ENCODE measurements at places on chromosomes 1 and 21.

DNA sequence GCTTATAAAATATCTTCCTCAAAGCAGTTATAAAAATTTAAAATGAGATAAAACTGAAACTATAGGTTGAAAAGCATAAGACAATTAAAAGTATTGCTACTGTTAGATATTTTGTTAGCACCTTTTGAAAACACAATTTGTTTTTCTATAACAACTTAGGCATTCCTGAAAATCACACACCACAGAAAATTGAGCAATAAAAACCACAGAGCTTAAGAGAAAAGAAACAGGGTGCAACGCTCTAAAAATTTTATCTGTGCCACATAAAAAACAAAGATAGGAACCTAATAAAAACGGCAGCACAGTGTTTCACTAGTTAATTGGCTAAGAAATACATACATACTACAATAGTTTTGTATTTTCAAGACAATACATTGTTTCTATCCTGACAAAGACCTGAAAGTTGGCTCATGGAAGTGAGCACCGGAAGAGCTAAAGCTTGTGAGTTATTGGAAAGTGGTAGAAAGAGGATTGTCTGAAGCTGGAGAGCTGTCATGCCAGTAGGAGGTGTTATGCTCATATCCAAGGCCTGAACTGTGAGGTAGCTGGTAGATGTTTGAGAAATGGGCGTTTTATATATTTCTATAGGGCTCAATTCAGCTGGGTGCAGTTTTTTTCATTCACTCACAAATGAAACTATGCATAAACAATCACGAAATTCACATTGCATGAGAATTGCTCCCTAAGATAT is 45.8 kb downstream of the RGS7 start:
- no peak for DNase-seq

DNA sequence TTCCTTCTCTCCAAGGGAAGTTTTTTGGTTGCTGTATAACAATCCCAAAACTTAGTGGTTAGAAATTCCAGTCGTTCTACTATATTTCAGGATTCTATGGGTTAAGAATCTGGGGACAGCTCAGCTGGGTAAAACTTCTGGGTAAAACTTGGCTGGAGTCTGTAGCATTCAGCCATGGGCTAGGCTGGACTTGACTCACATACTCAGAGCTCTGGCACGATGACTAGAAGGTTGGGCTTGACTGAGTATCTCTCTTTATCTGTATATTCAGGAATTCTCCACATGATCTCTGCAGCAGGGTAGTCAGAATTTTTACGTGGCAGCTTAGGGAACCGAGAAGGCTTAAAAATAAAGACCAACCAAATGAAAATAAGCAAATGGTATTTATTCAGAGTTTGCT is 28.2 kb upstream of the HRNR start:
- no peak for DNase-seq

- no peak for DNase-seq
Observed at GRCh38 chr1:9128166-9128519, 759 bp downstream of the GPR157 start.

DNA sequence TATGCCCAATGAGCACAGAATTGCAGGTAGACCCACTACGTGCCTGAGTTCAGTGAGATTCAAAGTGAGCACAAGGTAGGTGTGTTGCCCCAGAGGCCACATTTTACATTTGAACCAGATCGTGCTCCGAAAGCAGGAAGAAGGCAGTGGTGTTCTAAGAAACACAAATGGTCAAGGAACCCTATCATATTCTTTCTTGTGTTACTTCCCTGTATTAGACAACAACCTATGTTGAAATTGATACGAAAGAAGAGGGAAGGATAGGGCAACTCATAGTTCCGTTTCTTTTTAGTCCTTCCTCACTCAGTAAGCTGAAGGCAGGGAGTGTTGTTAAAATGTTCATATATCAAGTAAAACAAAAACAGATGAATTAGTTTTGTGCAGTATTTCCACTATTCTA is 33.9 kb downstream of the OLFML2B start:
- no peak for DNase-seq

DNA sequence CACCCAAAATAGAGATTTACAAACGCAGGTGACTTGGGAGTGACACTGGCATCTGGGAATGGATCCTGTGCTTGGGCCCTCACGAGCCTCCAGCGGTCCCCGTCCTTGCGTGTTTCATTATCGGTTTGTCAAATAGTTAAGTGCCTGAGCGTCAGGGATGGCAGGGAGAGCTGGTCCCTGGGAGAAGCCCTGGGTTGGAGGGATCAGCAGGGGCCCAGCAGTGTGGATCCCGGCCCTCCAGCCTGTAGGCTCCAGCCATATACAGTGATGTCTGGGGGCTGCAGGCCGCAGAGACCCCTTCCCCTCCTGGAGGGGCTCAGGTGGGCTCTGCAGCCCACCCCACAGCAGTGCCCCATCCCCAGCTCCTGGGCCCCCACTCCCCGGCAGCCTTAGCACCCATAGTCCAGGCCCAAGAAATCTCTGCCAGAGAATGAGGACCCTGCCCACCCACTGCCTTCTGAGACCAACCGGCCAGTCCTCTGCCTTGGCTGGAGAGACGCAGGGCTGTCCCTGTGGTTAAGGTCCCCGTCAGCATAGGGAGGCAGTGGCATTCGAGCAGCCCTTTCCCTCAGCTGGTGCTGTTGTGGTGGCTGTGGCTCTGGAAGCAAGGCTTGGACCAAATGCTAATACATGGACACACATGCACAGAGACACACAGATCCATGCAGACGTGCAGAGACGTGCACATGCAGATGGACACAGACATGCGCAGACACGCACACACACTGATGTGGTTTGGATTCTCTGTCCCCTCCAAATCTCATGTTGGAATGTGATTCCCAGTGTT is 2.4 kb upstream of the SLC19A1 start:
- no peak for DNase-seq

GRCh38 chr1:30803562-30803961 is 46.0 kb upstream of the LAPTM5 start:
- no peak for DNase-seq

GRCh38 chr1:209817691-209818090 is 10.1 kb upstream of the UTP25 start:
- no peak for DNase-seq

GRCh38 chr1:147740391-147740790 is 20.0 kb downstream of the GJA5 start:
- DNase-seq, result no peak

GRCh38 chr1:229203030-229203751 is 67.7 kb upstream of the RAB4A start:
- peak; percentile 7 for DNase-seq

GRCh38 chr1:114090738-114091505 is 62.7 kb downstream of the SYT6 start:
- DNase-seq, result no peak

GRCh38 chr1:64721576-64722145 is 23.2 kb upstream of the RAVER2 start:
- no peak for DNase-seq

DNA sequence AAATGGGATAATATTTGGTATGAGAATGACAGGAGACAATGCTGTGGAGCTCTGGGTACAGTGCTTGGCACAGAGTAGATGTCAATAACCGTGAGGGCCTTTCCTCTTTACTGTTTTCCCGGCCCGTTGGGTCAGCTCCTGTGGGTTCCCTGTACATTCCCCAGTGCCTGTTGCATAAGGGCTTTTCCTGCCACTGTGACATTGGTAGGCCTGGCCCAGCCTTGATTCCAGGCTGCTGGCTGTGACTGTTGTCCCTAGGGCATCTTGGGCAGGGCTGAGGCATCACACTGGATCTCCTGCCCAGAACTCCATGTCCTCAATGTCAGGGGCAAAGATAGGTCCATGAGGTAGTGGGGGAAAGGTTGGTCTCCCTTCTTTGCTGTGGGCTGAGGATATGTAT is 25.8 kb upstream of the MYCL start:
- DNase-seq, result no peak

GRCh38 chr1:207321790-207322645 is 540 bp downstream of the CD55 start:
- no peak for DNase-seq

GRCh38 chr1:61742620-61743430 is 545 bp downstream of the PATJ start:
- no peak for DNase-seq

DNA sequence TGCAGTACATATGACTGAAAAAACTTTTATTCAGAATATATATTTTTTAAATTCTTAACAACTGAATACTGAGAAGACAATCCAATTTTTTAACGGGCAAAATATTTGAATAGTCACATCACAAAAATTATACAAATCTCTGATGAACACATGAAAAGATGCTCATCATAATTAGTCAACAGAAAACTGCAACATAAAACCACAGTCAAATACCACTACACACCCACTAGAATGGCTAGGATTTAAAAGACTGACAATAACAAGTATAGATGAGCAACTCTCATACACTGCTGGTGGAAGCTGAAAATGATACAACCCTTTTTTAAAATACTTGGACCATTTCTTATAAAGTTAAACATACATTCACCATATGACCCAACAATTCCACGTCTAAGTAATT is 87.7 kb upstream of the TNFSF4 start:
- DNase-seq, result no peak

- DNase-seq, result no peak
Observed at GRCh38 chr1:11898831-11899467, 27.3 kb downstream of the KIAA2013 start.

GRCh38 chr1:29256979-29257804 is 20.9 kb downstream of the PTPRU start:
- DNase-seq, result no peak

GRCh38 chr1:171715813-171716251 is 26.0 kb downstream of the VAMP4 start:
- DNase-seq, result no peak

GRCh38 chr1:156706657-156707416 is 1.5 kb upstream of the CRABP2 start:
- no peak for DNase-seq

DNA sequence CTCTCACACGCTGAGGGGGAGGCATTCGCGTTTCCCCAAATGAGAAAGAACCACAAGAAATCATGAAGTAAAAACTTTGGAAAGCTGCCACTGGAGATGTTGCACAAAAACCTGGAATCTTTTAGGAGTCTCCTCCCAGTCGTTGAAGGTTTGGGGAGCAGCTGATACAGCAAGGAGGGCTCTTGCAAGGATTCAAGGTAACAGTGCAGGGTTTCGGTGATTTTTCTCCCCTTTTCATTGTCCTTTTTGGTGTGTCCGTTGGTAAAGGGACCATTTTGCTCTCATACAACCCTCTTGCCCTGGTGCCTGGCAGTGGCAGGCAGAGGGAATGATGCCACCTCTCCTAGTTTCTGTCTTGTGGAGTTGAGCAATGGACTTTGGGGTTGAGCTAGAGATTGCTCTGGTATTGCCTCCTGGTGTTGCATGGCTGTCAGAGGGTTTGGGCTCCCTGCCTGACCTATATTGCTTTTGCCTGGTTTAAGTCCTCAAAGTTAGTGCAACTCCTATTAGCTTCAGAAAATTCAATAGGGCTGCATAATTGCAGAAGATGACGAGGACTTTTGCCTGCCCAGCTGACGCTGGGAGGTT is 872 bp downstream of the BRINP2 start:
- DNase-seq, result no peak

DNA sequence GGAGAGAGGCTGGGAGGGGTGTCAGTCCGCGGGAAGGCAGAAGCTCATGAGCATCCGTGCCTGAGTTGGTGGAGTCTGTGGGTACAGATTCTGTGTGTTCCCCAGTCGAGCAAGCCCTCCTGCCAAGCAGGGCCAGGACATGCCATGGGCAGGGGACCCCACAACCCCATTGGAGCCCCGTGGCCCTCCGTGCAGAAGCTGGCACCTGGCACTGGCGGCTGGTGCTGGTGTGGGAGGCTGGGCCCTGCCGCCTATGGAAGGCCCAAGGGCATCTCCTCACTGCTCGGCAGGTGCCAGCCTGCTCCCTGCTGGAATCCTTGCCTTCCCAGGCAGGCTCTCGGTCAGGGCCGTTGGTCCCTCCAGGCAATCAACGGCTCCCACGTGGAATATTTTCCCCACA is 73.7 kb downstream of the UBE2T start:
- no peak for DNase-seq

- no peak for DNase-seq
Observed at GRCh38 chr1:117754061-117754969, 148.5 kb downstream of the TENT5C start.

DNA sequence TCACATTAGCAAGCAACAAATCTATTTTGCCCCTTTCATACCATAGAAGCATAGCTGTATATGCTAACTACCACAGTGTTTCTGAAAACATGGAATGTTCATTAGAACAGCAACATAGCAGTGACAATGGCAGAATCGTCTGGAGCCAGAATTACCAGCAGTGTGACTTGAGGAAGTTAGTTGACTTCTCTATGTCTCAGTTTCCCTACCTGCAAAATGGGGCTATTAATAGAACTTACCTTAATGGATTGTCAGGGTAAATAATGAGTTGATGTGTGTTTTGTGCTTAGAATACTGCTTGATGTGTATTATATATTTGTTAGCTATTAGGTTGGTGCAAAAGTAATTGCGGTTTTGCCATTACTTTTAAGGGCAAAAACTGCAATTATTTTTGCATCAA is 14.8 kb upstream of the GJA9 start:
- DNase-seq, result no peak

- no peak for DNase-seq
Observed at GRCh38 chr1:93689521-93690223, 8.0 kb upstream of the BCAR3 start.

GRCh38 chr1:197779921-197780320 is 4.6 kb upstream of the DENND1B start:
- DNase-seq, result no peak

DNA sequence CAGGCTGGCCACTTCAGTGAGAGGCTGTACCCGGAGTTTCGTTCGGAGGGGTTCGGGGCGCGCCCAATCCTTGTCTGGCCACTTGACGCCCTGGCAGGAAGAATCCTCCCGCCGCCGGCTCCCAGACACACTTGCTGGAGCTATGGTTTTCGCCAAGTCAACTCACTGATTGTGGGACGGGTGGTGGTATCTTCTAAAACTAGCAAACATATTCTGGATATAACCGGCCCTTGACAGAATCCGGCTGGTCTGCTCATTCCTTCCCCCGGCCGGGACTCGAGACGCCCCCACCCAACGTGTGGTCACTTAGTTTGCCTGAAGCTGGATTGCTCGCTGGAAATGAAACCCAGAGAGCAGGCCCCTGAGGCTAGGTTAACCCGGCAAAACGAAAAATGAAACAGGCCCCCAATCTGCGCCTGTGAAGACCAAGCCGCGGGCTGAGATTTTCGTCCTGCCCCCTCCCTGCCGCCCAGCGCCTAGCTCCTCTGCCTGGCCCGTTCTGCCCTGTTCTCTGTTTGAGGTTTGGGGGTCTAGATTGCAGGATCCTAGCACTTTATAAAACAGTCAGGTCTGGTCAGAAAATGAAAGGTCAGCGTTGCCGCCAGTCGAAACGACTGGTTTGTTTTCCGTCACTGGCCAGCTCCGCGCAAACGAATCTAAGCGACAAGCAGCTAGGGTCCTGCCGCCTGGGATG is 4.6 kb downstream of the GFI1 start:
- no peak for DNase-seq

DNA sequence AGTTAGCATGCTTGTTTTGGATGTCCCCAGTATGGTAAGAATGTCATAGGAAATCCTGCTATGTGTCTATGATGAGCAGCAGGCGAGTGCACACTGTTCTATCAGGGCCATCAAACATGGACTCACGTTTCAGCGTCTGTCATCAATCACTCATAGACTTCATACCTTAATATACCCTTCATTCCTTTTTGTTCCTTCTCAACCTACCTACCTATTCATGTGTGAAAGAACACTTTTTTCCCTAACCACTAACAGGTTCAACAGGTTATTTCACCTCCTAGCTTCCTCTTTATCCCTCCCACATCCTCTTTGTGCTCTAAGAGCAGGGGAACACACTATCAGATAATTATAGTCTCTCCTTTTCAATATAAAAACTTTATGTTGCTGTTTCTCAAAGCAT is 300.6 kb downstream of the TM2D1 start:
- DNase-seq, result no peak

GRCh38 chr21:45833414-45833813 is 148.2 kb upstream of the COL6A1 start:
- DNase-seq, result no peak
